ENCODE measurements at places on chromosomes 16 and 17.

DNA sequence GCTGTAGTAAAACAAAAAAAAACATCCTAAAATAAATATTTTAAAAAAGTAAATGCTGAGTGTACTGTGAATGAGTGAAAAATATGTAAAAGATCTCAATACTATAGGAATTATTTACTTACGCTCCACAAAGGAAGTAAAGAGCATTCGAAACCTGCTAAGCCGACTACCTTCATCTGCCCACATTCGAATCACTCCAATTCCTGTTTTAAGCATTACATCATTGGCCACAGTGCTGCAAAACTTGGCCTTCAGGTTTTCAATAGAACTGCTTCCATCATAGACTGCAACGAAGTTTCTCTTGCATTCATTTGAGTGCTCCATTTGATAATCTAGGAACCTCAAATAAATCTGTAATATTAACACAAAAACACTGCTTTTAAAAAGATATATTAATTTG is 34.4 kb downstream of the NETO2 start:
- no peak for DNase-seq

GRCh38 chr17:67613961-67614360 is 103.8 kb upstream of the NOL11 start:
- DNase-seq = no peak

DNA sequence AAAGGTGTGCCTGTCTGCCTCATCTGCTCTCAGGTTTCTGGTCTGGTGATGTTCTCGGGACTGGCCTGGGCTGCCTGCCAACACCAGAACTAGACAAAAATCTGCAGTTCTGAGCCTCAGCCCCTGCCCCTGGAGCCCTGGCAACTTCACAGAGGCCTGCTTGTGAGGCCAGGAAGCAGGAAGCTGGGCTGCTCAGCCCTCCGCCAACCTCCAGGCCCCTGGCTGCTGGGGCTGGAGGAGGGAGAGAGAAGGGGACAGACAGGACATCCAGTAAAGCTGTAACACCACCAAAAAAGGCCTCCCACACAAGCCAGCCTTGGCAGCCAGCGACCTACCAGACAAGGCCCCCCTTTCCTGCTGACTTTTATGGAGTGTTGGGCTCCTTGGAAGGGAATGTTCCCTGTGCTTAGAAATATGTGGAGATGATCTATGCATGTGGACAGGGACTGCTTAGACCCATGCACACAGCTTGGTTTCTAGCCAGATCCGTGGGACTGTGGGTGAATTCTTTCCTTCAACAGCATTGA is 157.6 kb downstream of the XYLT1 start:
- no peak for DNase-seq

DNA sequence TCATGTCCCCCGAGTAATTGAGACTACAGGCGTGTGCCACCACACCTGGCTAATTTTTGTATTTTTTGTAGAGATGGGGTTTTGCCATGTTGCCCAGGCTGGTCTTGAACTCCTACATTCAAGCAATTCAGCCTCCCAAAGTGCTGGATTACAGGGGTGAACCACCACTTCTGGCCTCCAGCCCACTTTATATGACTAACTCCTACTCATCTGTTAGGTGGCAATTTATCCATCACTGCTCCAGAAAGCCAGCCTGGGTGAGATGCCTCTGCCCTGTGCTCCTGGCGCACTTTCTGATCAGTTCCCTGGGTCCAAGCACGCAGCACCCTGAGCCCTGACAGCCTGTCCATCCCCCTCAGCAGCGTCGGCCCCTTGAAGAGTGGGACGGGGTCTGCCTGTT is 29.4 kb downstream of the ADAM11 start:
- no peak for DNase-seq

DNA sequence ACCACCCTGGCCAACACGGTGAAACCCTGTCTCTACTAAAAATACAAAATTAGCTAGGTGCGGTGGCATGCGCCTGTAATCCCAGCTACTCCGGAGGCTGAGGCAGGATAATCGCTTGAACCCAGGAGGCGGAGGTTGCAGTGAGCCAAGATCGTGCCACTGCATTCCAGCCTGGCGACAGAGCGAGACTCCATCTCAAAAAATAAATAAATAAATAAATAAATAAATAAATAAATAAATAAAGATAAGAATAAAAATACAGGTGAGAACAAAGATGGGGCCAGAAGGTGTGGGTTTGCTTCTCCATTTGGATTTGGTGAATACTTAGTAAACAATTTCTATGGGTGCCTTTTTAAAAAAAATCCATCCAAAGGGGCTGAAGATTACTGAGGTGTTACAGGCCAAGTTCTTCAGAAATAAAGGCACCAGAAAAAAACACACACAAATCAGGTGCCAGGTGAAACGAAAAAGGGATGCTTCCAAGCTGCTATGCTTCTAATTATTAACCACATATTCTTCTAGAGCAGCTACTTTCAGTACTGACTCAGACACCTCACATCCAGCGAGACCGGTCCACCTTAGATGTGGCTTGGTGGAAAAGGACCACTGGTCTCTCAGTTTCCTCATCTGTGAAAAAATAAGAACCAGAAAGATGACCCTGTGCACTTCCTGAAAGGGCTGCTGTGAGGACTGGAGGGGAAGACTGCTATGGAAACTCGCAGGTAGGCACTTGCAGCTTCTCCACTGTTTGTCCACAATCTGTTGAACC is 9.2 kb downstream of the GLYR1 start:
- no peak for DNase-seq

DNA sequence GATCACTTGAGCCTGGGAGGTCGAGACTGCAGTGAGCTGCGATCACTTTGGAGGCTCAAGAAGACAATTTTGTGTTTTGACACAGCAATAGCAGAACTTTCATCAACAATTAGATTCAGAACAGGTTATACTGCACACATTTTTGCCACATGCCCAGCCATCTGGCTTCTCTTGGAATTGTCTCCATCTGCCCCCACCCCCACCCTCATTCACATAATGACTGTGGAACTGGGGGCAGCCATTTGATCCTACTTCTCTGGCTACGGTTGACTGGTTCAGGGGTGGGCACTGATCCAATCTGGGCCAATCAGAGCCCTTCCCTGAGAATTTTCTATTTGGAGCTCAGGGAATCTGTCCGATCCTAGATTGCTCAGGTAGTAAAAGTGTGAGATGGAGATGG is 14.0 kb downstream of the TMEM92 start:
- DNase-seq = no peak

DNA sequence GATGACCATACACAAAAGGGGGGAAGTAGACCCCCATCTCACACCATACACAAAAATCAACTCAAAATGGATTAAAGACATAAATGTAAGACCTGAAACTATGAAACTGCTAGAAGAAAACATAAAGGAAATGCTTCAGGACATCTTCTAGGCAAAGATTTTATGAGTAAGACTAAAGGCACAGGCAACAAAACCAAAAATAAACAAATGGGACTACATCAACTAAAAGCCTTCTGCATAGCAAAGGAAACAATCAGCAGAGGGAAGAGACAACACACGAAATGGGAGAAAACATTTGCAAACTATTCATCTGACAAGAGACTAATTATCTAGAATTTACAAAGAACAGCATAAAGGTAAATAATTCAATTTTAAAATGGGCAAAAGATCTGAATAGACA is 152.1 kb downstream of the AXIN2 start:
- DNase-seq = no peak

DNA sequence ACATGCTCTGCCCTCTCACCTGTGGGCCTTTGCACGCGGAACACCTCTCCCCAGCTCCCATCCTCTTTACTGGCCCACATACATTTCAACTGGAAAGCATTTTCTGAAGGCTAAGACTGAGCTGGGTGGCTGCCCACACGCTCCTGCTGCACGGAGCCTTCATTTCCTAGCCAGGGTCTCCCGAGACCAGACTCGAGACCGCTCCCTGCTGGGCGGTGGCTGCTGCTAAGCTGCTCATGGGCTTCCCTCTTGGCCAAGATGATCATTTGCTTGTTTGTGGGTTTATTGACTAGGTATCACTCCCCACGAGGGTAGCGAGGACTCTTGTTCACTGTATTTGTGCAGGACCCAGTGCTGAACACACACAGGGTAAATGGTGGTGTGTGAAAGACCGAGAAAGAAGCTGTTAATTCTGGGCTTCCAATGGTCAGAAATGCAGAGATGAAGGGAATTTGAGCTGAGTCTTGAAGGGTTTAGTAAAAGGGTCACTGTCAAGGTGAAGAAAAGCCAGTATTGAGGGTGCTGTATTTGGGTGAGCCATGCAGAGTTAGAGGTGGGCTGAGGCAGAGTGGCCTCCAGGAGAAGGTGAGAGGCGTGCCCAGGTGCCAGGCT is 907 bp downstream of the TRAPPC2L start:
- DNase-seq = peak; percentile 75

DNA sequence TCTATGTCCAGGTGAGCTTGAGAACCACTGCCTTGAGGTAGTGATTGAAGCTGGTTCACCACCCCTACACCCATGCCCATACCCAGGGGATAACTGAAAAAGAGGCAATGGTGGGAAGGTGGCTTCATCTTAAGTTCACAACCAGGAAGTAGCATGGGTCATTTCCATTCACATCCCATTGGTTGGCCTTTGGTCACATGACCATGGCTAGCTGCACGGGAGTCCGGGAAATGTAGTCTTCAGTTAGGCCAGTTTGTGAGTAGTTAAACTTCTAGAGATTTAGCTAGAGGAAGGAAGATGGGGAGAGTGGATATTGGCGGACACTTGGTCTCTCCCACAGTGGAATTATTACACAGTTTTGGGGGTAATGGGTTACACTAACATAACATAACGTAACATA is 92.9 kb downstream of the RGS9 start:
- no peak for DNase-seq

- no peak for DNase-seq
These were observed 23.0 kb downstream of the WNT3 start for GRCh38 chr17:46795379-46795952.

DNA sequence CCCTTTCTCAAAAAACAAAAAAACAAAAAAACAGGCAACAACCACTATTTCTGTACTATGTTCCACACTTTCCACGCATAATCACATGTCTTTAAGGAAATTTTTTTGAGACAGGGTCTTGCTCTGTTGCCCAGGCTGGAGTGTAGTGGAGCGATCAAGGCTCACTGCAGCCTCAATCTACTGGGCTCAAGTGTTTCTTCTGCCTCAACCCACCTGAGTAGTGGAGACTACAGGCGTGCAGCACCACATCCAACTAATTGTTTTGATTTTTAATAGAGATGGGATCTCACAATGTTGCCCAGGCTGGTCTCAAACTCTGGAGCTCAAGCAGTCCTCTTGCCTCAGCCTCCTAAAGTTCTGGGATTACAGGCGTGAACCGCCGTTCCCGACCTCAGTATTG is 52.6 kb upstream of the BPTF start:
- no peak for DNase-seq

GRCh38 chr17:29085223-29085622 is 42.3 kb downstream of the PIPOX start:
- DNase-seq = no peak

DNA sequence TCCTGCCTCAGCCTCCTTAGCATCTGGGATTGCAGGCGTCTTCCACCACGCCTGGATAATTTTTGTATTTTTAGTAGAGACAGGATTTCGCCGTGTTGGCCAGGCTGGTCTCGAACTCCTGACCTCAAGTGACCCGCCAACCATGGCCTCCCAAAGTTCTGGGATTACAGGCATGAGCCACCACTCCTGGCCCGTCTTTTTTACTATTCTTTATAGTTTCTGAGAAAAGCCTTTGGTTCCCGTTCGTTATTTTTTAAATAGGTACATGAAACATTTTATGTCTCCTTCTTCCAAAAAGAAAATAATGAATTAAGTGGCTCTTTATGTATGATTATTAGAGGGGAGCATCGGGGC is 570 bp upstream of the BCO1 start:
- DNase-seq = no peak
